ENCODE measurements at places on chromosomes 11 and 22. TPM values are rescaled to one million over a fixed set of nuclear protein-coding genes. Genes with fewer than 3 reads are reported as not detected.

ROBO3 gene
- polyA plus RNA-seq, result 23.2 TPM

RANGAP1 gene
- 48.3 TPM for polyA plus RNA-seq

CABP2 gene
- 0.61 TPM for polyA plus RNA-seq

LZTR1 gene
- polyA plus RNA-seq, result 53.4 TPM

SCN4B gene
- 0.89 TPM for polyA plus RNA-seq

SEC14L6 gene
- 6.4 TPM for polyA plus RNA-seq

ISX gene
- polyA plus RNA-seq, result 0.32 TPM

TRIM49B gene
- polyA plus RNA-seq, result not detected

COPB1 gene
- polyA plus RNA-seq, result 152 TPM

OR2AG2 gene
- 0.09 TPM for polyA plus RNA-seq

SMIM38 gene
- polyA plus RNA-seq, result 0.35 TPM

GLB1L2 gene
- 21.6 TPM for polyA plus RNA-seq

GALNT18 gene
- 26.9 TPM for polyA plus RNA-seq

MIAT gene
- 0.46 TPM for polyA plus RNA-seq

DBX1 gene
- polyA plus RNA-seq, result not detected

TMPRSS4 gene
- 27.6 TPM for polyA plus RNA-seq

RAC2 gene
- 6.5 TPM for polyA plus RNA-seq

IRAG1 gene
- 8.7 TPM for polyA plus RNA-seq

MYOD1 gene
- not detected for polyA plus RNA-seq

NAALAD2 gene
- 30.0 TPM for polyA plus RNA-seq

CYTH4 gene
- polyA plus RNA-seq, result 5.6 TPM

RIMBP3C gene
- polyA plus RNA-seq, result 0.48 TPM

SMTNL1 gene
- 0.45 TPM for polyA plus RNA-seq

MMP7 gene
- 27.4 TPM for polyA plus RNA-seq

NTM gene
- polyA plus RNA-seq, result 44.1 TPM

LRFN4 gene
- 12.7 TPM for polyA plus RNA-seq

SLC15A3 gene
- polyA plus RNA-seq, result 25.9 TPM

PKDREJ gene
- polyA plus RNA-seq, result 0.22 TPM

RAB36 gene
- polyA plus RNA-seq, result 16.9 TPM

MIOX gene
- 11.7 TPM for polyA plus RNA-seq

CDC42EP2 gene
- polyA plus RNA-seq, result 10.3 TPM
